M059J (cell line): ENCODE measurements at places on chromosomes 2 and 18. TPM values are rescaled to one million over a fixed set of nuclear protein-coding genes. Genes with fewer than 3 reads are reported as not detected.

Gene FAM161A
- 1.7 and 2.0 TPM in 2 replicates for total RNA-seq

- peak; percentile 92 for DNase-seq
Observed at GRCh38 chr18:74316257-74317170, 875 bp downstream of the C18orf63 start.

- DNase-seq = no peak
Observed at GRCh38 chr2:235371018-235371417, 122.8 kb upstream of the AGAP1 start.

- peak; percentile 97 for DNase-seq
Observed at GRCh38 chr2:238864207-238865014, 16.5 kb downstream of the TWIST2 start.

DNA sequence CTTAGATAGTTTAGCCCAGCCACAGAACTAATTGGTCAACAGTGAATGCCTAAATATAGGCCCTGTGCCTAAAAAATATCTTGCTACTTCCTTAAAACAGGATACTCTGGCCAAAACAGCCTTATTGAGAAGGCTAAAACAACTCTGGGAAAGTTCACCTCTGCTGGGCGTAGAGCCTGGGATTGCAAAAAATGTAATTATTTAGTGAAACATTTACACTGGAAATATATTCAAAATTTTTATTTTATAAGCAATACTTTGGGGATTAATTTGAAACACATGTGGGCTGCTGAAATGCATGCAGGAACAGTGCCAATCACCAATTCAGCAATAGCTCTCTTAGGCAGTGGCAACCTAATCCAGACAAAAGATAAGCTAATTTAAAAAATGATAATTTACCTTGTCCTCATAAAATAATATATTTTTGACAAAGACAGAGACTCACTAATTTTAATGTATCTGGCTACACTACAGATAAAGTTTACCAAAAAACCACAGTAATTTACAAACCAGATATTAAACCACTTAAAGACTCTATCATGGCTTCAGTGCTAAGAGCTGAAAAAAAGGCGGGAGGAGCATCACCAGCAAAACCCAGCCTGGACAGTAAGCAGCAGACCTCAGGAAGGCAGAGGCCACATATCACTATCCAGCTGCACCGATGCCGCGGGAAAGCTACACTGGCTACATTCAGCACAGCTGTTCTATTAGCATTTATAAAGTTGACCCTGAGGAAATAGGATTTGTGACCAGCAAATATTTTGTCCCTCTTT is 18.5 kb downstream of the TRAK2 start:
- peak; percentile 39 for DNase-seq

GRCh38 chr18:10416065-10416464 is 38.4 kb upstream of the APCDD1 start:
- DNase-seq = no peak

Gene ANTXR1
- 28.2 and 38.6 TPM in 2 replicates for total RNA-seq

DNA sequence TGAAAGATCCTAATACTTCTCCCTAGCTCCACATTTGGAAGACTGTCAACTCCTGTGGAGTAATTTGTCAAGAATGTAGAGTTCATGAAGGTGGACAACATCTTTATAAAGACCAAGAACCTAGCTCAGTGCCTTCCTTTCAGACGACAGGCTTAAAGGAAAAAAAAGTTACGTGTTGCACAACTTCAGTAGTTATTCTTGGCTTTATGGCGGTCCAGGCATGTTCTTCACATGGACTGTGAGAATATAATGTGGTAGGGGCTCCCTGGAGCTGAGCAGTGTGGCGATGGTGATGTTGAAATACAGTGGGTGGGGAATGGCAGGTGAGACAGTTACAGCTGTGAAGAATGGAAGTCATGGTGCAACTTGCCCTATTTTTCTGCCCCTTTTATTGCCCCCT is 3.9 kb downstream of the TAF1B start:
- peak; percentile 36 for DNase-seq

- peak; percentile 67 for DNase-seq
Observed at GRCh38 chr2:196783431-196784094, 15.9 kb downstream of the GTF3C3 start.

Gene OTOF
- 0.05 TPM in 1 of 2 replicates, not detected in the other for total RNA-seq

- DNase-seq = no peak
Observed at GRCh38 chr2:18479947-18480369, 80.5 kb downstream of the RDH14 start.

Gene METTL21A
- total RNA-seq = 29.1 and 32.6 TPM in 2 replicates

GRCh38 chr2:199466692-199467065 is 8.9 kb upstream of the SATB2 start:
- no peak for DNase-seq

- no peak for DNase-seq
Observed at GRCh38 chr18:28040211-28040610, 136.7 kb downstream of the CDH2 start.

GRCh38 chr2:238801791-238802190 is 46.1 kb upstream of the TWIST2 start:
- DNase-seq = peak; percentile 70

Gene KIAA1328
- 4.3 and 7.4 TPM in 2 replicates for total RNA-seq

Gene MREG
- 3.6 and 4.0 TPM in 2 replicates for total RNA-seq
